ENCODE measurements at places on chromosomes 11 and 22.

DNA sequence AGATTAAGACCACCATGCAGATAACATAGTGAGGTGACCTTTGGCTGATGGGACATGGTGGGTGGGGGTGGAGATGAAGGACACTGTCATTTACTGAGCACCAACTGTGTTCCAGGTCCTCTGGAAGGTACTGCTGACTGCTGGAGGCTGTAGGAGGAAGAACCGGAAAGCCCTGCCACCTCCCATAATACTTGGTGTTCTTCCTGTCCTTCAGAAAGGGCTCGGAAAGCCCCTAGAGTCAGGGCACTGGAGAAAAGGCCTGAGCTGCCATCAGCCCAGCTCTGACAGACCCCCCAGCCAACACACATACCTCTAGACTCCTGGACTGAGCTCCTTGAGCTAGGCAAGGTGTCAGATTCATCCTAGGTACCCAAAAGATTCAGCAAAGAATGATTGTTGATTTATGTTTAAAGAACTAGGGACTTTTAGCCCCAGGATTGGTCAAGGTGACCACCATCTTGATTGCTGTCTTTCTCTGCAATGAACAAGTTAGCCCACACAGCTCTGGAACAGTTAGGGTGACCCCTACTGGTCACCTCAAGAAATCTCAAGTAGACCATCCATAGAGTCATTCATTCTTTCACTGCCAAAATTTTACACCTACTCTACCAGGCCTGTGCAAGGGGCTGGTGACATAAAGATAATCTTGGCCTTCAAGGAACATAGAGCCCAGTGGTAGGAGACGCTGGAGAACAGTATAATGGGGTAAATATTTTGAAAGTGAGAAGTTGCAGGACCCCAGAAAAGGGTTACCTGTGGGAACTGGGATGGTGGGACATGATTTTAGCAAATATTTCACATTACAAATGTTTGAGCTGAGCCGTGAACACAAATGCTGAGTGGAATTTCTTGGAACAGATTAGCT is 39.4 kb downstream of the IRAG1 start:
- no peaks in the 10 kb centered on the region for H3K4me1 ChIP-seq
- H3K27ac ChIP-seq: no peak overlapping the region
- no peaks in the 10 kb centered on the region for H3K27me3 ChIP-seq
- no peaks in the 10 kb centered on the region for H3K36me3 ChIP-seq
- no peak for DNase-seq

GRCh38 chr11:117842131-117842941 is 17.8 kb upstream of the FXYD2 start:
- H3K36me3 ChIP-seq: no peaks in the 10 kb centered on the region
- no peak overlapping the region for H3K4me3 ChIP-seq
- H3K27me3 ChIP-seq: no peaks in the 10 kb centered on the region
- no peak overlapping the region for H3K27ac ChIP-seq

GRCh38 chr11:71481101-71481960 is 28.3 kb downstream of the NADSYN1 start:
- H3K4me3 ChIP-seq: no peak overlapping the region
- H3K4me1 ChIP-seq: peaks cover 9% of the 10 kb centered on the region
- H3K36me3 ChIP-seq: peaks cover 29% of the 10 kb centered on the region
- H3K27me3 ChIP-seq: no peaks in the 10 kb centered on the region
- DNase-seq: no peak

GRCh38 chr11:72195518-72196270 is 3.8 kb downstream of the FOLR1 start:
- H3K36me3 ChIP-seq: no peaks in the 10 kb centered on the region
- H3K4me1 ChIP-seq: no peaks in the 10 kb centered on the region
- H3K27ac ChIP-seq: no peak overlapping the region
- no peak overlapping the region for H3K4me3 ChIP-seq
- no peak for DNase-seq

GRCh38 chr11:102559839-102560238 is 29.3 kb upstream of the MMP7 start:
- no peaks in the 10 kb centered on the region for H3K4me1 ChIP-seq
- no peak for DNase-seq
- no peak overlapping the region for H3K4me3 ChIP-seq
- no peak overlapping the region for H3K27ac ChIP-seq
- no peaks in the 10 kb centered on the region for H3K27me3 ChIP-seq
- no peaks in the 10 kb centered on the region for H3K36me3 ChIP-seq

- no peaks in the 10 kb centered on the region for H3K36me3 ChIP-seq
- DNase-seq: no peak
- no peaks in the 10 kb centered on the region for H3K4me1 ChIP-seq
- H3K27ac ChIP-seq: no peak overlapping the region
- no peak overlapping the region for H3K4me3 ChIP-seq
Measured at GRCh38 chr22:23062616-23063538, 7.4 kb upstream of the GNAZ start.

DNA sequence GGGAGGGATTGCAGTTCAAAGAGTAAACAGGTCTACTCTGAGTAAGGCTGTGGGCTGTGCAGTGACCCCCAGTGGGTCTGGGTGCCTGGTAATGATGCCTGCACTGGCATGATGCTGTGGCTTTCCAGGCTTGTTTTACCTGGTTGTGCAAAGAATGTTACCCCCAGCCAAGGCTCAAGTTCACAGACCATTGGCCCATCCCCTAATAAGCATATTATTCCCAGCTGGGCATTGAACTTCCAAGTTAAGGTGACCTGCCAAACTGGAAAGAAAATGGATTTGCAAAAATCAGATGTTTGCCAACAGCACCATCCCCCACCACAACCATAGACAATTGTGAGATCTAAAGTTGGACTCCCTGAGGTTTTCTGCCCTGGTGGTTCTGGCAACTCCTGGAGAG is 7.9 kb upstream of the EHF start:
- H3K36me3 ChIP-seq: no peaks in the 10 kb centered on the region
- no peak overlapping the region for H3K4me3 ChIP-seq
- no peaks in the 10 kb centered on the region for H3K27me3 ChIP-seq
- H3K27ac ChIP-seq: no peak overlapping the region
- H3K4me1 ChIP-seq: no peaks in the 10 kb centered on the region

- no peak for DNase-seq
- H3K4me3 ChIP-seq: no peak overlapping the region
- no peak overlapping the region for H3K27ac ChIP-seq
- no peaks in the 10 kb centered on the region for H3K4me1 ChIP-seq
Measured at GRCh38 chr11:84316866-84317555, 1030.8 kb upstream of the CCDC90B start.

GRCh38 chr11:68707527-68707926 is 23.2 kb downstream of the GAL start:
- no peak overlapping the region for H3K4me3 ChIP-seq
- H3K27ac ChIP-seq: no peak overlapping the region
- peaks cover 8% of the 10 kb centered on the region for H3K4me1 ChIP-seq
- DNase-seq: no peak
- no peaks in the 10 kb centered on the region for H3K27me3 ChIP-seq
- peaks cover 3% of the 10 kb centered on the region for H3K36me3 ChIP-seq

DNA sequence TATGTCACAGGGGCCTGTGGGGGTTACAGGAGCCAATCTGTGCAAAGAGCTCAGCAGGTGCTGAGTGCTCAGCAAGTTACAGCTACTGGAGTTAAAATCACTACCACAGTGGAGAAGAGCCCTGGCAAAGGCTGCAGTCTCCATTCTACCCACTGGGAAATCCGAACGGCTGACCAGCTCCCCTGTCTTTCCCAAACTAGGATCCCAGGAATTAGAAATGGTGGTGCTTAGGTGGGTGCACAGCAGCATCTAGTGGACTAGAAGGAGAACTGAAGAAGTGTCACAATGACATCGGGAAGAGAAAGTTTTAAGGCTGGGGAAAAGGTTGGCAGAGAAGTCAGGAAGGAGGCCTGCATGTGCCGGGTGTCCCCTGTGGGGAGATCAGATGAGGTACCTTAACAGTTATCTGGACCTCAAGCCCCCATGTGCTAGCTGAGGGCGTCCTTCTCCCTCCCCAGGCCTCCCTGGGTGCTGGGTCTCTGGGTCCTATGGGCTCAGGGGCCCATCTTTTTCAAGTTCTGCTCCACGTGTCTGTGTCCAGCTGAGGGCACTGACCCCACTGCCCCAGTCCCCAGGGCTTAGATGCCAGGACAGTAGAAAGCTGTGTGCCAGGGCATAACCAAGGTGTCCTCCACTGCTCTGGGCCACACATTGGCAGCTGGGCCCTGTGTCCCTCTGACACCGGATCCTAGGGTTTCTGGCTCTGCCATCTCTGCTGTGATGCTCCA is 1.9 kb downstream of the PIWIL3 start:
- H3K36me3 ChIP-seq: no peaks in the 10 kb centered on the region
- peak; percentile 56 for DNase-seq
- no peaks in the 10 kb centered on the region for H3K4me1 ChIP-seq
- H3K4me3 ChIP-seq: no peak overlapping the region

- no peak overlapping the region for H3K4me3 ChIP-seq
- no peaks in the 10 kb centered on the region for H3K4me1 ChIP-seq
- peaks cover 21% of the 10 kb centered on the region for H3K27me3 ChIP-seq
- H3K36me3 ChIP-seq: no peaks in the 10 kb centered on the region
- H3K27ac ChIP-seq: no peak overlapping the region
- DNase-seq: no peak
Measured at GRCh38 chr22:50730013-50730891, 7.8 kb upstream of the ACR start.

DNA sequence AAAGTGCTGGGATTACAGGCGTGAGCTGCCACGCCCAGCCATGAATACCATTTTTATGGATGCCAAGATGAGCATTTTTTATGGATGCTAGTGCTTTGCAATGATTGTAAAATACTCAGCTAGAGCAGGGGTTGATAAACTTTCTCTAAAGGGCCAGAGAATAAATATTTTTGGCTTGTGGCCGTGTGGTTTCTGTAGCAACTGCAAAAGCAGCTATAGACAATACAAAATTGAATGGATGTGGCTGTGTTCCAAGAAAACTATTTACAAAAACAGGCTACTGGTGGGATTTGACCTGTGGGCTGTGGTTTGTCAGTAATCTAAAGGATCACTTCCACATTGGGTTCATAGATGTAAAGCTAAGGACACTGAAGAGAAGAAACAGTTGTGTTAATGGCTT is 56.0 kb downstream of the COMMD9 start:
- no peaks in the 10 kb centered on the region for H3K27me3 ChIP-seq
- H3K36me3 ChIP-seq: no peaks in the 10 kb centered on the region
- H3K4me3 ChIP-seq: no peak overlapping the region
- no peak overlapping the region for H3K27ac ChIP-seq

DNA sequence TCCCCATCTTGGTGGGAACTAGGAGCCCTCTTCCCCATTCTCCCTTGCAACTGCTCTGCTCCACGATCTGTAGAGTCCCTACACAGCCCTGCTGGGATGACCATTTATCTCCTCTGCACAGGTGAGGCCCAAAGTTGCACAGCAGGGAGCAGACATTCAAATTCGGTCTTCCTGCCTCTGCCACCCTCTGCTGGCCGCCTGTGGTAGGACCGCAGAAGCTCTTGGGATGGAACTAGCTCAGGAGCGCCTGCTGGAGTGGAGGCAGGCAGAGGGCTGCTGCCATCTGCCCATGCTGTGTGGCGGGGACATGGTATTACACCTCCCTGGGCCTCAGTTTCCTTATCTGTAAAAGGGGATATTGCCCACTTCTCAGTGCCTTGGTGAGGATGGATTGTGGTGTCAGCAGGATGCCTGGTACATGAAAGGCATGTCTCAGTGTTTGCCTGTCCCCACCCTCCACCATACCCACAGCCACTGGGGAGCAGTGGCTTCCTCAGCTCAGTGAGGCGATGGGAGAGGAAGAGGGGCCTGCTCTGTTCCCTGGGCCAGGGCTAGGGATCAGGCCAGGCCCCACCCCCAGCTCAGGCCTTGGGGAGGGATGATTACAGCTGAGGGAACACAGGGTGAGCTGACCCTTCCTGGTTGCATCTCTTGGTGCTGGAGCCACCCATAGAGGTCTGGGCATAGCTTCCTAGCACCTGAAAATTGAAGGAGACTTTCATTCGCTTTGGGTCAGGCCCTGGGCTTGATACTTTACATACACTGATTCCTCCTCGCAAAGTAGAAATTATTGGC is 11.3 kb upstream of the OMP start:
- no peaks in the 10 kb centered on the region for H3K36me3 ChIP-seq
- H3K27me3 ChIP-seq: no peaks in the 10 kb centered on the region
- DNase-seq: peak; percentile 73
- H3K27ac ChIP-seq: no peak overlapping the region

- no peaks in the 10 kb centered on the region for H3K4me1 ChIP-seq
- H3K36me3 ChIP-seq: no peaks in the 10 kb centered on the region
- DNase-seq: no peak
- H3K27me3 ChIP-seq: no peaks in the 10 kb centered on the region
Measured at GRCh38 chr11:16148301-16148931, 207.9 kb downstream of the SOX6 start.

DNA sequence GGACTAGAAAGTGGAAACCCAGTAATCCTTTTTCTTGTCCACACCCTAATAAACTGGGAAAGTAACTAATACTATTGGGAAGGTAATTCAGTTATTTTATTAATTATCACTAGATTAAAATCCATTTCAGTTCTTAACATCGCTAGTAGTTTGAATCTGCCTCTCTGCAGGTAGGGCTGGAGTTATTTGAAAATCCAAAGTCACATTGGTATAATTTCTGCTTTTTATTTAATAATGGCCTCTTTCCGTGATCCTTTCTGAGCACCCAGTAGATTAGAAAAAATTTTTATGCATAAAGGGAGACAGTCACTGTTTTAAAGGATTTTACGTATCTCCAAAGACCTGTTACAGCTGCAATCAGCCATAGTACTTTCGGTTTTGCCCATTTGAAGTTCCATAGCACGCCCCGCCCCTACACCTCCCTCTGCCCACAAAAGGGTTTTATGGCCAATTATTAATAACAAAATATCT is 605 bp upstream of the COPB1 start:
- H3K36me3 ChIP-seq: peaks cover 7% of the 10 kb centered on the region
- no peak overlapping the region for H3K27ac ChIP-seq
- peak overlapping the region; percentile 87 for H3K4me3 ChIP-seq
- H3K4me1 ChIP-seq: no peaks in the 10 kb centered on the region
- DNase-seq: no peak
- no peaks in the 10 kb centered on the region for H3K27me3 ChIP-seq

DNA sequence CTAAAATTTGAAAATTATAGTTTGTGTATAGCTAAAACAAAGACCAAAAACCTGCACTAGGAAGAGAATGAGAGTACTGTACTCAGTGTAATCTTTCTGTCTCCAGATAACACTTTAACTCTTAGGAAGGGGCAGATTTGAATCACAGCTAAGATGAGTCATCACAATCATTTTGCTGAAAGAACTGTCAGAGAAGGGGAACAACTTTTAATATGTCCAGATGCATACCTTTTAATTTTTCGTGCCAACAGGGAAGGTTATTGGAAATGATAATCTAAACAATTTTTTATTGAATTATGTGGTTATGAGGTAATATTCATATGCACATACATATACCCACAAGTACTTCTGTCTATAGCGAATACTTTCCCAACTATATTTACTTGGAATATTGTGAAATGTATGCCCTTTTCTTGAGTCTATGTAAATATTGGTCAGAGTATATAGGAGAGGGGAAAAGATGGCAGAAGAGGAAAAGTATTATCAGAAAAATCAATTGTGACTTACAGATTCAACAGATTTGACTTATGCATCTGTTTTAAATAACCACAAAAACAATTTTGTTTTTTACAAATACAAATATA is 51.1 kb upstream of the MUC15 start:
- H3K27ac ChIP-seq: no peak overlapping the region
- no peaks in the 10 kb centered on the region for H3K4me1 ChIP-seq
- DNase-seq: no peak
- no peaks in the 10 kb centered on the region for H3K27me3 ChIP-seq
- no peaks in the 10 kb centered on the region for H3K36me3 ChIP-seq
- no peak overlapping the region for H3K4me3 ChIP-seq

GRCh38 chr22:32824531-32825312 is 23.2 kb downstream of the TIMP3 start:
- H3K27me3 ChIP-seq: no peaks in the 10 kb centered on the region
- no peaks in the 10 kb centered on the region for H3K36me3 ChIP-seq
- no peak overlapping the region for H3K27ac ChIP-seq
- H3K4me3 ChIP-seq: no peak overlapping the region
- H3K4me1 ChIP-seq: no peaks in the 10 kb centered on the region
